ENCODE measurements at places on chromosomes 1 and 21.
A peak's percentile ranks its signal among the peaks of the same experiment; 100 is the strongest.

- DNase-seq = no peak
Measured at GRCh38 chr1:65083263-65083896, 64.6 kb upstream of the AK4 start.

DNA sequence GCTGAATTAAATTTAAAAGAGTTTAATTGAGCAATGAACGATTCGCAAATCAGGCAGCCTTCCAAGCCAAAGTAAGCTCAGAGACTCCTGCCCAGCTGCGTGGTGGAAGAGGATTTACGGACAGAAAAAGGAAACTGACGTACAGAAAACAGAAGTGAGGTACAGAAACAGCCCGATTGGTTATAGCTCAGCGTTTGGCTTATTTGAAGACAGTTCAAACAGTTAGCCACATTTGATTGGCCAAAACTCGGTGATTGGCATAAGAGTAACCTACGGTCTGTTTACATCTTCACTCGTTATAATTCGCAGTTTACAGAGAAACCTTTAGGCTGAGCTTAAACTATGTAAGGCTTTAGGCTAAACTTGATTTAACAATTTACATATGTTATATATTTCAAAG is 46.9 kb downstream of the CR1L start:
- DNase-seq = no peak

DNA sequence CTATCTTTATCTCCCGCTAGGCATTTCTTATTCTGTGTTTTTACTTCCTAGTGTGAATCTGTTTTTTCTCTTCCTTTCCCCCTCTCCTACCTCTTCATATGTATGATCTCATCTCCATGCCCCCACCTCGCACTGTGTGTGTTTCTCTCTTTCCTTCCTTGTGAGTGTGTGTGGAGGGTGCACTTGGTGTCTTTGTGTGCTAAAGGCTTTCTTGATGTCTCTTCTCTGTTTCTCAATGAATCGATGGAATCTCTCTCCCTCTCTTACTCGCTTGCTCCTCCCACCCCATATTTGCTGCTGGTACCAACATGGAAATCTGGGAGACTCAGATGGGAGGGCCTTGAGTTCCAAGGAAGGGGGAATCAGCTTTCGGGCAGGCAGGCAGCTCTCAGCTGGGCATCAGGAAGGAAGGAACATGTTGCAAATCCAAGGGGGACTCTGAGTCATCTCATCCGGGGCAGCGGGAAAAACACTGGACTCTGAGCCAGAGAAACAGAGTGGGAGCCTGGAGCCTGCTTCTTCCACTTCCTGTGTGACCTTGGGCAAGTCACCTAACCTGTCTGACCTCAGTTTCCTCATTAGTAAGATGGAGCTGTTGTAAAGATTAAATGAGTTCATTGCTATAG is 147.5 kb downstream of the PTPRU start:
- DNase-seq = no peak

- peak; percentile 35 for DNase-seq
Measured at GRCh38 chr1:162349635-162350330, 26.9 kb downstream of the SPATA46 start.

DNA sequence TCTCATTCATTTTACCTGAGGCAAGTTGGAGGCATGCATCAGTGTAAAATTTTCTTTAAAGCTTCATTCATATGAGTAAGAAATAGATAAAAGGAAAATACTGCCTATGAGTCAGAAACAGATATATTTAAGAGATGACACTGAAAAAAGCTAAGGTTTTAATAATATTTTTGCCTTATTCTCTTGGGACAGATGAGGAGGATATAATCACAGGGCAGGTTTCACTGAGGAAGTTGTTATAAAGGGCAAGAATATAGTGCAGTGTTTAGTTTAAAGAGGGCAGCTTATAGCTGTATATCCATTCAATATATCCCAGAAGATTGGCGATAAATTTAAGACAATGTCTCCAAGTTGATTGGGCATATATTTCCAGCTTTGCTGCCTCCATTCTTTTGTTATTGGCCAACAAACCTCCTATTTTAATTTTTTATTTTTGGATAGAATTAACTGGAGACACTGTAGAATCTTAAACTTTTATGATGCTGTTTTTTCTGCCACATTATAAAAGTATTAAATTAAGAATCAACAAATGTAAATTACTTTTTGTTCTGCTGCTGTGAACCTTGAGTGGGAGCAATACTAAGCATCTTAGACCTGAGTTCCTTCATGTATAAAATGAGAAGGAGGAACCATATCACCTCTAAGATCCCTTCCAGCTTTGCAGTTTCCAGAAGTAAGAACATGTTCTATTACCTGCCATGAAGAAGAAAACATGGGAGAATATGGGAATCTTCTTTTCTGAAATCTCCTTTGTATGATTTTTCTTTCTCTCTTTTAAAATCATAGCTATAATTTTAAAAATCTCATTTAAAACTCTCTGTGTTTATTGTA is 171.6 kb downstream of the S1PR1 start:
- no peak for DNase-seq

DNA sequence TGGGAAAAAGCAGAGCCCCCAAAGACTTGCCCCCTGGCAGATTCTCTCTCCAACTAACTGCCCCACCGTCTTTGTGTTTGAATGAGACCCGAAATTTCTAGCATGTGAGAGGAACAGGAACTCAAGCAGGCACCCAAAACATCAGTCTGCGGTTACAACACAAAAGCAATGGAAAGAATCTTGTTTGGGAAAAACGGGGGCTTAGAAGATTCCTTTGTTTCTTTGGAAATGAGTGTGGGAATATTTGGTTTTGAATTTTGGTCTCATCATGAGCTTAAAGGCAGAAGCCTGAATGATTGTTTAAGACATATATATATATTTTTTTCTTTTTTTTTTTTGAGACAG is 188.9 kb upstream of the TMEM51 start:
- no peak for DNase-seq

DNA sequence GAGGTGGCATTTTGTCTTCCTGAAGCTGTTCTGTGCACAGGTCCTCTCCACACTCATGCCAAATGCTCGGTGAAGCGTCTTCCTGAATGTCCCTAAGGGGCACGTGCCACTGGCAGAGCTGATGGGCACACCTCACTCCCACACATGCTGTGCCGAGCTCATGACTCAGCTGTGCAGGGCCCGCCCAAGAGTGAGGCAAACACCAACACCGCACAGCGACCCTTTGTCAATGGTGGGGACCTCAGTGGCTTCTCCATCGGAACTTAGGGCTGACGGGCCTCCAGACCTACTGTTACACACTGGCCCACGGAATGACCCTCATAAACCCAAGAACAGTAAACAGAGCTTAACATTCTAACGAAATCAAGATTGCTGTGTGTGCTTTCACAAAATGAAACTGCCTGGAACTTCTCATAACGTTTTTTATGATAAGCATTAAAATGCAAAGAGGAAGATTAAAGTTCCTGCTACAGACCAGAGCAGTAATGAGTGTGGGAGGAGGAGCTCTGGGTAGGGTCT is 89.3 kb downstream of the SIM2 start:
- no peak for DNase-seq

GRCh38 chr21:30577766-30578165 is 12.4 kb downstream of the KRTAP22-2 start:
- no peak for DNase-seq
